Thymus (tissue), 14 donors: ENCODE measurements at places on chromosomes 1 and 21. TPM values are rescaled to one million over a fixed set of nuclear protein-coding genes. Genes with fewer than 3 reads are reported as not detected.

The NSUN4 gene
- polyA plus RNA-seq: 10.0 TPM

The ANGPTL3 gene
- 0.02 TPM for polyA plus RNA-seq

The GJA9 gene
- polyA plus RNA-seq: 0.11 TPM

The TMEM240 gene
- polyA plus RNA-seq: 2.8 TPM

DNA sequence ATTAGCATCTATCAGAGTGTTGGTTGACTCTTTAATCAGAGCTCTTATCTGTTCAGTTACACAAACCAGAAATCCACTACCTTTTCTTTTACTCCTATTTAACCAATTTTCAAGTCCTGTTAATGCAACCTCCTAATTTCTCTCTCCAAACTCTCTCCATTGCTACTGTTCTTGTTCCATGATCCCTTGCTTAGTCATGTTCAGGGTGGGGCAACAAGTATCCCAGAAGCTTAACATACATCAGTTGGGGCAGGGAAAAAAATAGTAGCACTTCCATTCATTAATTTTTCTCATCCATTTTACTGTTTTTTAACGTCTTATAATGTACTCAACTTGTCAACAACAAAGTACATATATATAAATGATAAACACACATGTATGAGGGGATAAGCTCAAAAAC, 111.2 kb upstream of the LBR start:
- no peak for DNase-seq

DNA sequence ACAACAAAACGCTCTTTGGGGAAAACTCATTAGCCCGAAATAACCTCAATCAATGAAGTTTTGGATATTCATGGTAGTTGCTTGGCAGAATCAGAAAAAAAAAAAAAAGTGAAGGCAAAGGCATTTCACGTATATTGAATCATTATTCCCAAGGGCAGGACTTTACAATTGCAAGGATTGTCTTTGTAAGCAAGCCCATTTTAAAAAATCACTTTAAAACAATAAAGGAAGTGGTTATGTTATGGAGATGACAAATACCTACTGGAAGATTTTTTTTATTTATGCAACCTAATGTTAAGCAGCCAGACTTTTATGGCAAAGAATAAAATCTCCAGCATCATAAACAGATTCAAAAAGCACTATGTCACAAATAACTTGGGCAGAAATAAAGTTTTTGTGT, 9.3 kb downstream of the GJB4 start:
- no peak for DNase-seq
